ENCODE measurements at places on chromosomes 4 and X.
A peak's percentile ranks its signal among the peaks of the same experiment; 100 is the strongest.

DNA sequence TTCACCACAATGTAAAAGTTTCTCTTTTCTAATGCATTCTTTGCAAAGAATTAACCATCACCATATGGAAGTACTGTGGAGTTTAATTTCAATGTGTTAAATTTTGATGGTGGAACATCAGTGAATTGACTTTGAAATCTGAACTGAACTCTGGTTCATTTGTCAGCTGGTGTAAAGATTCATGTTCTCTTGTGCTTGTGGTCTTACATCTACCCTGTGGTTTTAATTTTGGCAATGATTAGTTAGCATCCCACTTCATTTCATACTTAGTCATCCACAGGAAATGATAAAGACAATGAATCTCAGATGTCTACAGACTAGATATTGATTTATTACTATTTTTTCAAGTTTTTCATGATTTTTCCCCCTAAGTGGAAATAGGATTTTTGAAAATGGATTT lies 77.8 kb downstream of the GRID2 start:
- H3K4me3 ChIP-seq, result no peak overlapping the region
- H3K36me3 ChIP-seq, result peaks cover 2% of the 10 kb centered on the region
- no peak overlapping the region for H3K27ac ChIP-seq
- DNase-seq, result no peak
- peaks cover 1% of the 10 kb centered on the region for H3K27me3 ChIP-seq
- H3K4me1 ChIP-seq, result no peaks in the 10 kb centered on the region

DNA sequence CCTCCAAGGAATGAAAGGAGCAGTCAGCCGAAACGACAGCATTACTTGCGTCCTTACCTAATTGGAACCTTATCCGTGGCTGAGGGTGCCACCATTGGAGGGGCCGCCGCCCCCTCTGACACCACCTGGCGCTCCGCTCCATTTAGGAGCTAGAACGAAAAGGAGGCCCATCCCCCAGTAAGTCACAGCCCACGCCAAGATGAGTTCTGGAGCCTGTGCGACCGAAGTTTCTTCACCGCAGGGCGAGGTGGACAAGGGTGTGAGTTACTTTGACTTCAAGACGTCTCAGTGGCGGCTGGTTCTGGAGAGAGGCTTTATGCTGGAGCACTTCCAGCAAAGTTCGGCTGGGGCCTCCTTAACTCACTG lies 729 bp upstream of the IRF2 start:
- H3K36me3 ChIP-seq, result no peaks in the 10 kb centered on the region
- peak overlapping the region; percentile 89 for H3K4me3 ChIP-seq
- H3K4me1 ChIP-seq, result peaks cover 17% of the 10 kb centered on the region
- no peaks in the 10 kb centered on the region for H3K27me3 ChIP-seq

- no peak overlapping the region for H3K4me3 ChIP-seq
- no peak overlapping the region for H3K27ac ChIP-seq
- H3K27me3 ChIP-seq, result peaks cover 2% of the 10 kb centered on the region
- peaks cover 2% of the 10 kb centered on the region for H3K36me3 ChIP-seq
- DNase-seq, result peak; percentile 76
These were observed 11.6 kb upstream of the DUSP9 start for GRCh38 chrX:153635388-153635787.

DNA sequence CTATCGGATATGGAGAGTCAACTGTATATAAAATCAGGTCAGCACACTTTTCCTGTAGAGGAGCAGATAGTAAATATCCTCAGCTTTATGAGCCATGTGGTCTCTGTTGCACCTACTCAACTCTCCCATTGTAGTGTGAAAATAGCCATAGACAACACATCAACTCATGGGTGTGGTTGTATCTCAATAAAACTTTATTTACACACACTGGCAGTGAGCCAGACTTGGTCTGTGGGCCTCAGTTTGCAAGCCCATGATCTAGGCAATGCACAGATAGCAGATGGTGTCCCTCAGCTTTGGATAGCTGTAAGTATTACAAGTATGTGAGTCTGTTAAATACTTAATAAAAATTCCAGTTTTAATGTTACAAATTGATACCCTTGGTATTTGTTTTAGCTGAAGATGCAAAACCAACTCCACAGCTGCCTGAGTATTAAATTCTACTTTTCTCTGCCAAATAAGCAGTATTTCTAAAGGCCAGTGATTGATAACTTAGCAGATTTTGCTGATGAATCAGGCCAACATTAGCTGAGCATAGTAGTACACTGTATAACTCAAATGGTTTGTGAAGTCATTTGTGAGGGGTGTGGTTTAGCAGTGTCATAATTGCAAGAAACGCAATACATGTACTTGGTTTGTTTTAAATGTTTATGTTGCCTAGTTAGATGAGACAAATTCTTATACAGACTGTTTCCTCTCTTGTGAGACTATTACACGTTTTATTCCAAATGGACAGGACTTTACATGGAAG lies 87.3 kb downstream of the GPR143 start:
- peaks cover 12% of the 10 kb centered on the region for H3K4me1 ChIP-seq
- H3K27ac ChIP-seq, result peak overlapping the region; percentile 3
- no peak overlapping the region for H3K4me3 ChIP-seq
- H3K27me3 ChIP-seq, result no peaks in the 10 kb centered on the region
- no peak for DNase-seq

- no peak overlapping the region for H3K4me3 ChIP-seq
- peaks cover 32% of the 10 kb centered on the region for H3K4me1 ChIP-seq
- no peaks in the 10 kb centered on the region for H3K36me3 ChIP-seq
- no peaks in the 10 kb centered on the region for H3K27me3 ChIP-seq
- DNase-seq, result no peak
These were observed 27.8 kb downstream of the ELF4 start for GRCh38 chrX:130082244-130083106.

DNA sequence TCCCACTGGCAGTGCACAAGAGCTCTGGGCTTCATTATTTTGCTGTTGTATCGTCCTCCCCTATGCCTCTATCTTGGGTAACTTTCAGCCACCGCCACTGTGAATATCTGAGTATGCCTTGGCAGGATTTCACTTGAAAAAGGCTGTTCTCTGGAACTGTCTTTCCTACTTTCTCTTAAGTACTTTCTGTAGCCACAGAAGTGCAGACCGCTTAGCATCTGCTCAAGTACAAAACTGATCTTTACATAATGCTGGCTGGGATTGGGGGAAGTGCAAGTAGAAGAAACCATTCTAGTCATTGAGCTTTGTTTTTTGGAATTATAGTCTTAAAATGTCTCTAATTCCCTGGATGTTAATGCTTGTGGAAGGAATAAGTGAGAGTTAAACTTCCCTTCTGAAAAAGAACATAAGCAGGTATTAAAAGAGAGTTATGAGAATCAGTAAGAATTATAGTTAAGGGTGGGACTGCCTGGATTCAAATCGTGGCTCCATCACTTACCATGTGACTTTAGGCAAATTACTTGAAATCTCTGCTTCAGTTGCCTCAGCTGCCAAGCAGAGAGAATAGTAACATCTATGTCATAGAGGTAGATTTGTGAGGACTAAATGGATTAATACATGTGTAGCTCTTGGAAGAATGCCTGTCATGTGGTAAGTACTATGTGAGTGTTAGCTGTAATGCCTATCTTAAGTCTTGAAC lies 77.5 kb downstream of the MID1IP1 start:
- DNase-seq, result no peak
- peaks cover 5% of the 10 kb centered on the region for H3K4me1 ChIP-seq
- no peaks in the 10 kb centered on the region for H3K36me3 ChIP-seq
- H3K27me3 ChIP-seq, result no peaks in the 10 kb centered on the region

DNA sequence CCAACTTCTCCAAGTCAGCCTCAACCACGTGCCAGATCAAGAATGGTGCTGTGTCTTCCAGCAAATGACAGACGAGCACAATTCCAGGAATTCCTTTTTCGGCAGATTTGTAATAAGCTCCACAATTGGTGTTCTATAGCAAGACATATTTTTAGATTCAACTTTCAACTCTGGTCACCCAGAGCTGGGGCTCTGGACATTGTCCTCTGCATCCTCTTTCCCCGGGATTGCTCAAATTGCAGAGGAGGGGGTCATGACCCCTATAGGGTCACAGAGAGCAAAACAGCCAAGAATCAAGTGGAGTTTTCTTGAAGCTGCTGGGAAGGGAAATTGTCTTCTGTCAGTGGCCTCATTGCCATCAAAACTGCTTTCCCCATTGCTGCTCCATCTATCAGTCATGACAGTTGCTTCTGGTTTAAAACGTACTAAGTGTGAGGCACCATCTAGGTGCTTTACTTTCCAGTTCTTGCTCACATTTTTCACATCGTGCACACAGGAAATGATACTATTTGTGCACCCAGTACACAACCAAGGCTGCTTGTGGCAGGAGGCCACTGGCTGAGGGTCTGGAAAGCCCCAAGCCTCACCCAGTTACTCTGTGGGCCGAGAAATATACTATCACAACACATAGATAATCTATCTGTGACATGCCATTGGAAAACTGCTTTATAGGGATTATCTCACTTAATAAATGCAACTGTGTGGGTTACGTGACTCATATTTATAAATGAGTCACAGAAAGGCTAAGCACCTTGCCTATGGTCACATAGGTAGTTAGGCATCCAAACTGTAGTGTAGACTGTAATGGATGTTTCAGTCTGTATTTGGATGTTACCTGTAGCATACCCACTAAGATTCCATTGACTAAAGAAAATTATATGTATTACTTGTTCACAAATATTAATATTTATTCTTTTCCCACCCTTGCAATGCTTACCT lies 91.7 kb upstream of the PHOX2B start:
- no peak overlapping the region for H3K27ac ChIP-seq
- H3K4me1 ChIP-seq, result no peaks in the 10 kb centered on the region
- H3K4me3 ChIP-seq, result no peak overlapping the region

GRCh38 chrX:25005382-25006185 lies 10.2 kb downstream of the ARX start:
- peaks cover 28% of the 10 kb centered on the region for H3K4me1 ChIP-seq
- H3K36me3 ChIP-seq, result peaks cover 9% of the 10 kb centered on the region
- H3K27ac ChIP-seq, result peak overlapping the region; percentile 41

- H3K27ac ChIP-seq, result no peak overlapping the region
- H3K27me3 ChIP-seq, result no peaks in the 10 kb centered on the region
- no peaks in the 10 kb centered on the region for H3K4me1 ChIP-seq
- no peak overlapping the region for H3K4me3 ChIP-seq
These were observed 173.3 kb downstream of the PRKX start for GRCh38 chrX:3540105-3540504.

DNA sequence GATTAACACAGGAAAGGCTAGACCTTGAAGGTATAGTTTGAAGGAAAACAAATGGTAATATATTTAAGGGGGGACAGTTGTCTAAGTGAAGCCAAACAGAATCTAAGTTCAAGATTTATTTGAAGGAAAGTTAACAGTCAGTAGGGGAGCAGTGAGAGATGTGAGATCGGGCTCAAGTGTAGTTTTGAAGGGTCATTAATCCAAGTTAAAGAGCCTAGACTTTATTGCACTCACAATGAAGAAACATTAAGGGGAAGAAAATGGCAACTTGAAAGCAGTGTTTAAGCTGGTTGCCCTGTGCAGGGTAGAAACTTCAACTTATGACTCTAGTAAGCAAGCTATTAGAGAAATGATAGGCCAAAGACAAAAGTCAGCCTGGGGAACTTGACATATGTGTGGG lies 1952.2 kb downstream of the PCDH7 start:
- H3K36me3 ChIP-seq, result no peaks in the 10 kb centered on the region
- no peak overlapping the region for H3K4me3 ChIP-seq
- no peak for DNase-seq

DNA sequence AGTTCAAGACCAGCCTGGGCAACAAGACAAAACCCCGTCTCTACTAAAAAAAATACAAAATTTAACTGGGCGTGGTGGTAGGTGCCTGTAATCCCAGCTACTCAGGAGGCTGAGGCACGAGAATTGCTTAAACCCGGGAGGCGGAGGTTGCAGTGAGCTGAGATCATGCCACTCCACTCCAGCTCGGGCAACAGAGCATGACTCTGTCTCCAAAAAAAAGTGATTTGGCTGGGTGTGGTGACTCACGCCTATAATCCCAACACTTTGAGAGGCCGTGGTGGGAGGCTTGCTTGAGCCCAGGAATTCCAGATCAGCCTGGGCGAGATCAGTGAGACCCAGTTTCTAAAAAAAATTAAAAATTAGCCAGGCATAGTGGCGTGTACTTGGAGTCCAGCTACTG lies 4.1 kb downstream of the OPHN1 start:
- no peak overlapping the region for H3K4me3 ChIP-seq
- H3K27ac ChIP-seq, result peak overlapping the region; percentile 45
- no peak for DNase-seq
- peaks cover 1% of the 10 kb centered on the region for H3K36me3 ChIP-seq
- H3K27me3 ChIP-seq, result no peaks in the 10 kb centered on the region

GRCh38 chrX:13667919-13668318 lies 15.0 kb downstream of the TCEANC start:
- peaks cover 42% of the 10 kb centered on the region for H3K4me1 ChIP-seq
- H3K4me3 ChIP-seq, result no peak overlapping the region
- DNase-seq, result no peak
- no peaks in the 10 kb centered on the region for H3K27me3 ChIP-seq
